ENCODE measurements at places on chromosomes 16 and 17.
A peak's percentile ranks its signal among the peaks of the same experiment; 100 is the strongest.

DNA sequence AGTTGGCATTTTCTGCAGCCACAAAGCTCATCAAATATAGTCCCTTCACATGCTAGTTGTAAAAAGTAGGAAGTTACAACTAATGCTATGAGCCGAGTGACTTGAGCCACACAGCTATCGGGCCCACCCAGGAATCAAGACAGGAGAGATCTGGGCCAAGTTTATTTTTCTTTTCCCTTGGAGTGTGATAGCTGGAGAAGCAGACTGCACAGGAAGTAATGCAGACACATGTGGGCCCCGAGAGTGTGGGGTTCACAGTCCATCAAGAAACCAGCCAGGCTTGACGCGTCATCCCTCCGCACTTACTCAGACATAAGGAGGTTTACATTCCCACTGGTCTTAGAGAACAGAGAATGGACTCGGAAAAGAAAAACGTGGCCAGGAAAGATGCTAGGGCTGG lies 403.1 kb upstream of the CDH11 start:
- DNase-seq = no peak

- DNase-seq = no peak
These were observed 98.2 kb downstream of the ADAMTS18 start for GRCh38 chr16:77336637-77337036.

- DNase-seq = no peak
These were observed 3.5 kb upstream of the MTHFSD start for GRCh38 chr16:86558355-86559193.

DNA sequence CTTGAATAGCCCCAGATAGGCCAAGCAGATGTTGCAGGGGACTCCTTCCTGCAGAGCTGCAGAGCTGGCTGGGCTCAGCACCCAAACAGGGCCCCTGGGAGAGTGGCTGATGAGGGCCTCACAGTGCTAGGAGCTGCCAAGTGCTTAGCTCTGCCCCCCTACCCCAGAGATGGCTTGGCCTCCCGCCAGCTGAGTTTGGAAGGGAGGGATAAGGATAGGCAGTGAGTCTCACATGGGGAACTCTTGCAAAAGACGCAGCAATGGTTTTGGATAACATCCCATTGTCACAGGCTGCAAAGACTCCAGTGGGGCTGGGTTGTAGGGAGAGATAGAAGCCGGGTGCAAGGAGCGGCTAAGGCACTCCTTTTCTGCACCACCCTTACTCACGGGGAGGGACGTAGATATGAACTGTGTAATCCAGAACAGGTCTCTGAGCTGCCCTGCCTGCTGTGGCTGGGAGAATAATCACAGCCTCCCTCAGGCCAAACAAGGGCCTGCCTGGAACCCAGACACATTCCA lies 52.9 kb upstream of the MAF start:
- no peak for DNase-seq

DNA sequence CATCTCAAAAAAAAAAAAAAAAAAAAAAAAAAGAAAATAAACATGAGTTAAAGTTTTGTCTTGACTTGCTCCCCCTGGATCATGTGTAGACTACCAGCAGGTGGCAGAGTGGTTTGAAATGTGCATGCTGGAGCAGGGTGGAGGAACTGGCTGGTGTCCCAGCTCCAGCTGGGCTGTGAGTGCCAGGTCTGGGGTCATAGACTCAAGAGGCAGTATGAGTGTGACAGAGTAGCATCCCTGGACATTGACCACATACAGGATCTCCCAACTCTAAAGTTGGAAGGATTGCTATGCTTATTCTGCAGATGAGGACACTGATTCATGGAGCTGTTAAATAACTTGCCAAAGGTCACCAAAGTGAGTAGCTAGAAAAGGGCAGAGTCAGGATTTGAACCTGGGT lies 198.0 kb upstream of the MPHOSPH6 start:
- DNase-seq = peak; percentile 5

DNA sequence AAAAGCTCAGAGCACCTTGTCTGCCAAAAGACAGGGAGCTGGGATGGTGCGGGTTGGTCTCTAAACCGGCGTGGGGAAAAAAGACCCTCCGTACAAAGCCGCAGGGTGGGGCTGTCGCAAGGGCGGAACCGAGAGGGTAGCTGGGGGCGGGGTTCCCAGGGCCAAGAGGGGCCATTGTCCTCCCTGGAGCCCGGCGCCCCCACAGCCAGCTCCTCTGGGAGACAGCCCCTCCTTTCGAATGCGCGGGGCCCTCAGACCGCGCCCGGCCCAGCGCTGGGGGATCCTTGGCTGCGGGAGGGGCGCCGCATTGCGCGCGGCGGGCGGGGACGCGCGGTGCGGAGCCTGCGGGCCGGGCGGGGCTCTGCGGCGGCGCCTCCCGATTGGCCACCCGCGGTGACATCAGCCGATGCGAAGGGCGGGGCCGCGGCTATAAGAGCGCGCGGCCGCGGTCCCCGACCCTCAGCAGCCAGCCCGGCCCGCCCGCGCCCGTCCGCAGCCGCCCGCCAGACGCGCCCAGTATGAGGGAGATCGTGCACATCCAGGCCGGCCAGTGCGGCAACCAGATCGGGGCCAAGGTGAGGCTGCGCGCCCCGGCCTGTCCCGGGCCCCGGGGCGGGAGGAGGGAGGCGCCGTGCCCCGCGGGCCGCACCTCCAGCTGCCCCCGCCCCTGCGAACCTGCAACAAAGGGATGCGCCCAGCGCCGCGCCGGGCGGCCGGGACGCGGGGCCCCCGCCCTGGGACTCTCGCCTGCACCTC lies at the start of gene TUBB3:
TUBB3 (plus strand) TSS at position 459 of the 756 bp plus-strand sequence; CDS start at position 519, 60 bp downstream.
- peak; percentile 75 for DNase-seq

DNA sequence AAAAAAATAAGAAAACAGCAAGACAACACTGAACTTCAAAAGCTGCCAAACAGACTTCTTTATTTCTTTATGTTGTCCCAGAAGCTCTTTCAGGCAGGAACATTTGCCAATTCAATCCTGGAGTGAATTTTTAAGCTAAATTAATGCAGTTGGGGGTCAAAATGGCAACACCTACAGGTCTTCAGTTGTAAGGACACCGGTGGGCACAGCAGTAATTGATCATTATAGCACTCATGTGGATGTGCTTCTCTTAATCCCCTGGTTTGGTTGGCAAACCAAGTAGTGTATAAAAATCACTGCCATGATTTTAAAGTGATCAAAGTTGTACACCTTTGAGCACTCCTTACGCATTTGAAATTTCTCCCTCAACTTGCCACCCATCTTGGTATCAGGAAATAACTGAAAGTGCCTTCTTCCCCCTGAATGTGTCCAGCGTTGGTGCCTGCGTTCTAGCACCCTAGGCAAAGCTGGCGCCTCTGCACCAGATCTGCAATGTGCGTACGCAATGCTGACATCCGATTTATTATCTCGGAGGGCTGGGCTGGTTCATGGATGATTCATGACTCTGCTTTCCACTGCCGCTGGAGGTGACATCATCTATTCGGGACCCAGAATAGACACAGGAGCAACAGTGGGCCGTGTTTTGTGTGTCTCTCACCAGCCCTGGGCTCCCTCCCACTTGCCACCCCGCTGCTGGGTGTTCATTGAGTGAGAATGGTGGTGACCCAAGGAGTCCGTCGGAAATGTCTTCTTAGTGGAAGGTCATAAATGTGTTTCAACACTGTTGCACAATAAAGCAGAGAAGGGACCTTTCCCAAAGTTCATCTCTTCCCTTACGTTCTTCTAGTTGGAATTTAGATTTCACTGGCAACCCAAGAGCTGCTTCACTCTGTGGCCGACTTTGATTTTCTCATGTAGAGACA lies 203.4 kb downstream of the CCDC182 start:
- DNase-seq = no peak

- no peak for DNase-seq
These were observed 82.8 kb downstream of the PLCG2 start for GRCh38 chr16:81861915-81862314.

- peak; percentile 70 for DNase-seq
These were observed 1.9 kb downstream of the TSEN54 start for GRCh38 chr17:75518201-75518600.

DNA sequence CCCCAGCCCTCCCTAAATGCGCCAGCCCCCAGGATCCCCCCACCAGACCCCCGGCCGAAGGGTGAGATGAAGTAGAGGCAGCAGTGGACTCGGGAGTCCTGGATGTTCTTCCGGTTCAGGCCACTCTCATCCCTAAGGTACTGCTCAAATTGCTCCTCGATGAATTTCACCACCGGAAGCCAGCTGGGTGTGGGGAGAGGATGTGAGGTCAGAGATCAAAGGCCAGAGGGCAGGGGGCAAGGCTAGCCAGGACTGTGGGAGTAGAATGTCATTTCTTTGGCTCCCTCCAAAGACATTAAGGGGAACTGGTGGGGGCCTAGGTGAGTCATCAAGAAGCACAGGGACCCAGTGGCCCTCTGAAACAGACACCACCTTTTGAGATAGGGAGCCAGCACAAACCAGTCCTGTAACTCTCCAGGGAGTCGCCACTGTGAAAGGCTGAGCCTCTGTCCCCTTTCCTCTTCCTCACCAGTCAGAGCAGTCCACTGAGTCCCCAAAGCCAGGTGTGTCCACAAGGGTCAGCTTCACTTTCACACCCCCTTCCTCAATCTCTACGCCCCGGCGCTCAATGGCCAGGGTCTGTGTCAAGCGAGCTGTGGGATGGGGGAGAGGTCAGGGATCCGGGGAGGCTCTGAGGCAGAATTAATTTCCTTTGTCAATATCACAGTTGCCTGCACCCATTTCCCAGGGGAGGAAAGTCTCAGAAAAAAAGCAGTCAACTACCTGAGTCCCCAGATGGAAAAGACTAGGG lies 895 bp downstream of the SEPTIN1 start:
- DNase-seq = no peak

DNA sequence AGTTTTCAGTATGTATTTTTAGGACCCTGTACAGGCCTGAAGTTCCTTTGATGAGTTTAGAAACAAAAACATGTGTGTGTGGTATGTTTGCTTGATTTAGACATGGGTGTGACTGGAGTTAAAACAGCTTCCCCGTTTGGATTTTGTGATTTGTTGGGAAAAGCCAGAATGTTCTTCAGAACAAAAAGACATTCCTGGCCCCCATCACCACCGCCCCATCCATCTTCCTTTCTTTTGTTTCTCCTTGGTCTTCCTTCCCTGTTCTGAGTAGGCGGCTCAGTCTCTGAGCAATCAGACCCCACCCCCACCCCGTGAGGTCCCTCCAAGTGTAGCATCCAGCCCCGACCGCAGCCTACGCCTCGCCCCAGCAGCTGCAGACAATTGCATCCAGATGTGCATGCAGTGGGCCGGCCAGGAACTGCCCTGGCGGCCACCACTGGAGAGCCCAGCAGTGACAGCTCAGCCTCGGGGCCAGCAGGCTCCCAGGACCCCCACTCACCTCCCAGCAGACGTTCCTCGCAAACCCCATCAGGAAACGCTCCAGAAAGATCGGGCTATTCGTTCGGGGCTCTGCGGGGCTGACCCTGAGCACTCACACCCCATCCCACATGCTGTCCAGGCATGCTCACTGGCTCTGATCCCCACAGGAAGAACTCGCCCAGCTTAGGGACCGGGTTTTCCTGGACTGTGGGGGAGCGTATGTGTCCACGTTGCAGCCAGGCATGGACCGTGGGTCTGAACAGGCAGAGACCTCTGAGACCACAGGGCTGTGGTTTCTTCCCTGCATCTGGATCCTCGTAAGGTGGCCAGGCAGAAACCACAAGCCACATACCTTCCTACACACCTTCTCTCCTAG lies 99.8 kb upstream of the CDH5 start:
- peak; percentile 15 for DNase-seq

DNA sequence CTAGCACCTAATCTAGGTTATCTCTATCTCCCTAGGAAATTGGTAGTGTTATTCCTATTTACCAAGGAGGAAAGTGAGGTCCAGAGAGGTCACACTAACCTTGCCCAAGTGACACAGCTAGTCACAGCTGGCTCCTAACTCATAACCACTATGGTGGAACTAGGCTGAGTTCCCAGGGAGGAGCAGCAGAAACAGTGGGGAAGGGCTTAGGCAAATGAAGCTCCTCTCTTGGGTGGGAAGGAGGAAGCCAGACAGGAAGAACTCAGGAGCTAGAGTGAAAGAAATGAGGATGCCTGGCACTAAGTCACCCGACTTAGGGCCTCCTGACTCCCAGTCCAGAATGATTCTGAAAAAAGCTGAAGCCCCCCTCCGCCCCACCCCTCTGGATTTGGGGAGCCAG lies 34.5 kb downstream of the PSME3IP1 start:
- DNase-seq = no peak

DNA sequence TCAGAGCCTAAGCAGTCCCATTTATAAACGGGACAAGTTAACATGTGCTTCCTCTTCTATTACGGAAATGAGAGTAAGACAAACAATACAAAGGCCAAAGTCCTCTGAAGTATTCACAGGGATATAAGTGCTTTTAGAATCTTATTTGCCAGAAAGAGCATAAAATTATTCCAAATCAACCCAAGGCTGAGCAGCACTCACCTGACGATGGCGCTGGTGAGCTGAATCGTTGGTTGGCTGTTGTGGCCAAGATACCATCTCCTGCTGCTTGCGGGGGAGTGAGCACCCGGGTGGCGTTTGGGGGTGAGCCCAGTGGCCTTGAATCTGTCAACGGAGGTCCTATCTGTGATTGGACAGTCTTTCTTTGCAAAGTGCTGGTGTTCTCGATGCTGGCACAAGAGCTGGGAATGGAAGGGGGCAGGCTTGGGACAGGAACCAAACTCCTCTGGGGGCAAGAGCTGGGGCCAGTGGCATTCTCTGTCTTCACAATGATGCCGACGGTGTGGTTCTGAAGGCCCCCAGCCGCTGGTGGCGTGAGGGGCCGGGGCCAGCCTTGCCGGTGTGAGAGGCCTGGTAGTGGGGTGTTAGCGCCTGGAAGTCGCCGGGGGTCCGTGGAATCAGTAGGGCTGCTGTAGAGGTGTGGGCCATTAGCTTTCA lies 9.5 kb upstream of the DHRS13 start:
- peak; percentile 49 for DNase-seq

GRCh38 chr17:57714665-57715180 lies 30.4 kb downstream of the CCDC182 start:
- DNase-seq = no peak

DNA sequence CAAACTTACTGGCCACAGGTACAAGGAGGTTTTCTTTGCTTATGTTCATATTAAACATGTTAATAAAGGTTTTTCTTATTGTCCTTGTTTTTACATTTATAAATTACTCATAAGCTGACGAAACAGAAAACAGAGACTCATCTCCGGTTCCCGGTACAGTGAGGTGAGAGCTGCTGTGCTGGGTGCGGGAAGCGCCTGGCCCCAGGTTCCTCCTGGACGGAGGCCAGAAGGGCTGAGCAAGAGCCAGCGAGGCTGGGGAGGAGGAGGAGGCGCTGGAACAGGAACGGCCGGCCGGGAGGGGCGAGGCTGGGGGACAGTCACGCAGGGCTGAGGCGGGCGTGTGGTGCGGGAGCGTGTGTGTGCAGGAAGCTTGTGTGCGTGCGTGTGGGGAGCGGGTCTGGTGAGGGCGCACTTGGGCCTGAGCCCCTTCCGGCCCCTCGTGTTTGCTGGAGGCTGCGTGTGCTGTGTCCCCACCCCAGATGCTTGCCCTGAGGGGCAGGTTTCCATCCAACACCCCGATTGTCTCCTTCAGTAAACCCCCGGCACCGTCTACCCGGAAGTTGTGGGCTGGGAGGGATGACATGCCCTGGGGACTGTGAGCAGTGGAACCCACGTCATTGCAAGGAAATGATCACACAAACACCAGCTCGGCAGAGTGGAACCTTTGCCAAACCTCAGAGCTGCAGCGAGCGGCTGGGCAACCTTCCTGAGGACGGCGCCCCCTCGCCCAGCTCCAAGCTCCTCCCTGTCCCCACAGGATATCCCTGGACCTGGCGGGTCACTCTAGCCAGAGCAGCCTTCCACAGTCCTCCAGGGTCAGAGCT lies 19.5 kb downstream of the CD7 start:
- DNase-seq = peak; percentile 95

Data from KBM-7 (cell line).